ENCODE measurements at places on chromosomes 13 and 19. TPM values are rescaled to one million over a fixed set of nuclear protein-coding genes. Genes with fewer than 3 reads are reported as not detected.

- no peaks in the 10 kb centered on the region for H3K27me3 ChIP-seq
- H3K36me3 ChIP-seq: no peaks in the 10 kb centered on the region
- no peak overlapping the region for H3K4me3 ChIP-seq
- no peak overlapping the region for H3K27ac ChIP-seq
- DNase-seq: no peak
These were observed 144.3 kb downstream of the ZNF536 start for GRCh38 chr19:30516531-30516930.

DNA sequence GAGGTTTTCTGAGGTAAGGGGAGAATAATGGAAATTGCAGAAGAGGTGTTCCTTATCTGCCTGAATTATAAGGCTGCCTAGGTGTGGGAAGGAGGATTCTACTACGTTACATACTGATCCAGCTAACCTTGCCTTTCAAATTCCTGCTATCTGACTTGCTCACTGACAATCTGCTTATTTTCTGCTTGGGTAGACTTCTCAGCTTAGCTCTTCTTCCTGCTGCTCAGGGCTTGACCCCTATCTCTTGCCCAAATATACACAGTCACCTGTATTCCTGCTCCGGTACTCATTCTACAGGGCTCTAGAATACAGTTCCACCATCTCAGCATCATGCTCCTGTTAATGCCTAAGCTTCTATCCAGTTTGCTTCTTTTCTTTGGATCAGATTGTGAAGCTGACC, 1607.6 kb downstream of the OLFM4 start:
- no peak for DNase-seq
- no peaks in the 10 kb centered on the region for H3K4me1 ChIP-seq
- no peaks in the 10 kb centered on the region for H3K36me3 ChIP-seq
- no peaks in the 10 kb centered on the region for H3K27me3 ChIP-seq
- H3K4me3 ChIP-seq: no peak overlapping the region

- no peak for DNase-seq
- no peak overlapping the region for H3K27ac ChIP-seq
- peaks cover 10% of the 10 kb centered on the region for H3K4me1 ChIP-seq
- H3K27me3 ChIP-seq: no peaks in the 10 kb centered on the region
- no peak overlapping the region for H3K4me3 ChIP-seq
These were observed 185.7 kb downstream of the TM9SF2 start for GRCh38 chr13:99686944-99687411.

DNA sequence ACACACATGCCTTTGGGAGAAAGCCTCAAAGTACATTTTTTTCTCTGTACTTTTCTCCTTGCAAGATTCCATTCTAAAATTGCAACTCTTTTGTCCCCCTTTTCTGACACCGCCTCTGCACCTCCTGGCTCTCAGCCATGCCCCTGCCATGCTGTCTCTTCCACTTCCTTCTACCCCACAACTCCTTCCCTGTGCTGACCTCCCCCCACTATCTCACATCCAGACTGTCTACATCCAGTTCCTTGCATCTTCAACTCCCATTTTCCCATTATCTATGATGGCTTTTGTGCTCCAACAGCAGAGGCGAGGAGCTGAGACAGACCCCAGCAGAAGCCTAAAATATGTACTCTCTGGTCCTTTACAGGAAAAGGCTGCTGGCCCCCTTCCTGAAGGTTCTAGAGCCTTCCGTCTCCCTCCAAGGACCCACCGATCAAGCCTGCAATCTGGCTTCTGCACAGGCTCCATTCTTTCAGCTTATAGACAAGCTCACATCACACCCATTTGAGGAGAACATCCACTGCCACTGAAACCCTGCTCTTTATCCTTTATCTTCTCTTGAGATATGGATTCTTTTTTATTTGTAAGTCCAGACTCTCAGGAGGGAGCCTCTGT, 50.2 kb downstream of the RFX2 start:
- H3K27ac ChIP-seq: peak overlapping the region; percentile 94
- peak overlapping the region; percentile 27 for H3K4me3 ChIP-seq
- H3K4me1 ChIP-seq: peaks cover 83% of the 10 kb centered on the region
- H3K27me3 ChIP-seq: no peaks in the 10 kb centered on the region
- no peak for DNase-seq
- no peaks in the 10 kb centered on the region for H3K36me3 ChIP-seq

Gene SCN1B
- total RNA-seq: 12.9 TPM

Gene CD22
- 12.5 TPM for total RNA-seq

Gene INAFM1
- 17.4 TPM for total RNA-seq

Gene HIF3A
- 123 TPM for total RNA-seq

All from esophagus muscularis mucosa (tissue), 4 donors.